Mesendoderm (in vitro differentiated cells): ENCODE measurements at places on chromosomes 12 and 14.

DNA sequence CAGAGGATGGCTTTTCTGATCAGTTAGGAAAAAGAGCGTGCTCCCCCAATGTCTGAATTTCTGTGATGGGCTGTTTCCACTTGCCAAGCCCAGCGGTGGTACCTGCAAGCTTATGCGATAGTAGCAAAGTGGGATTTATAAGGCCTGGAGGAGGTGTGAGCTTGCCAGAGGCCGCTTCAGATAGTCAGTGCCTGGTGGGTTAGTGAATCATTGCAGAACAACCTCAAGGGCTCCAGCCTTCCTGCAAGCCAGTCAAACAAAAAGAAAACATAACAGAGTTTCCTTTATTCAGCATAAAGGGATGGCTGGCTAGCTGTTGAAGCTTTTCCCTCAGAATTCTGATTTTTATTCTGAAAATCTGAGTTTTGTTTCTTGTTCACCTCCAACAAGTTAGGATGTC is 7.6 kb upstream of the BMP4 start:
- no peaks in the 10 kb centered on the region for H3K36me3 ChIP-seq
- H3K27ac ChIP-seq, result no peak overlapping the region
- peaks cover 9% of the 10 kb centered on the region for H3K4me1 ChIP-seq
- peak; percentile 62 for DNase-seq
- peaks cover 5% of the 10 kb centered on the region for H3K27me3 ChIP-seq

GRCh38 chr14:103138301-103139131 is 15.3 kb downstream of the TNFAIP2 start:
- no peaks in the 10 kb centered on the region for H3K27me3 ChIP-seq
- no peaks in the 10 kb centered on the region for H3K4me1 ChIP-seq
- H3K27ac ChIP-seq, result no peak overlapping the region
- peaks cover 3% of the 10 kb centered on the region for H3K36me3 ChIP-seq
- peak; percentile 63 for DNase-seq
- peak overlapping the region; percentile 35 for H3K4me3 ChIP-seq

DNA sequence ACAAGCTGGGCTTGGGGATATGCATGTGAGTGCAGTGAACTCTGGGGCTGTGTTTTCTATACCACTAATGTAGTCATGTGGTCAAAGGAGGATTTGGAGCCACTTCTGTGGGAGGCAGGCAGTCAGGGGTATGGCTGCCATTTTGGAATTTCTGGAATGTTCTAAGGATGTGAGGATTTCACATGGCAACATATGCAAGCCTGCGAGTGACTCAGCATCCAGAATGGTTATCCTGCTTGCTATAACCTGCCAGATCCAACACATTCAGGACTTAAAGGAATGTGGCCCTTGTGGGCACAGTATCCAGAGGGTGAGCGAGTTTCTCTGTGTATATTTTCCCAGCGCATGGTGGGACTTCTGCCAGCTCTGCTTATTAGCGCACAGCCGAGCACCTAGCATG is 249.2 kb upstream of the PWP1 start:
- H3K36me3 ChIP-seq, result no peaks in the 10 kb centered on the region
- DNase-seq, result peak; percentile 95
- no peak overlapping the region for H3K27ac ChIP-seq
- H3K4me1 ChIP-seq, result no peaks in the 10 kb centered on the region
- H3K4me3 ChIP-seq, result no peak overlapping the region

GRCh38 chr12:76921891-76922664 is 43.3 kb upstream of the CSRP2 start:
- no peak for DNase-seq
- H3K4me3 ChIP-seq, result no peak overlapping the region
- H3K27ac ChIP-seq, result no peak overlapping the region
- no peaks in the 10 kb centered on the region for H3K27me3 ChIP-seq
- H3K36me3 ChIP-seq, result no peaks in the 10 kb centered on the region
